T-helper 2 cell treated with Interferon-gamma antibody and Interleukin-4, amounts not matched to agents 5 μg/mL and 100 μg/mL, for 36 hours (primary cell): ENCODE measurements at places on chromosomes 11 and 22.

GRCh38 chr11:36774603-36775002 lies 176.6 kb upstream of the RAG2 start:
- no peak for DNase-seq

DNA sequence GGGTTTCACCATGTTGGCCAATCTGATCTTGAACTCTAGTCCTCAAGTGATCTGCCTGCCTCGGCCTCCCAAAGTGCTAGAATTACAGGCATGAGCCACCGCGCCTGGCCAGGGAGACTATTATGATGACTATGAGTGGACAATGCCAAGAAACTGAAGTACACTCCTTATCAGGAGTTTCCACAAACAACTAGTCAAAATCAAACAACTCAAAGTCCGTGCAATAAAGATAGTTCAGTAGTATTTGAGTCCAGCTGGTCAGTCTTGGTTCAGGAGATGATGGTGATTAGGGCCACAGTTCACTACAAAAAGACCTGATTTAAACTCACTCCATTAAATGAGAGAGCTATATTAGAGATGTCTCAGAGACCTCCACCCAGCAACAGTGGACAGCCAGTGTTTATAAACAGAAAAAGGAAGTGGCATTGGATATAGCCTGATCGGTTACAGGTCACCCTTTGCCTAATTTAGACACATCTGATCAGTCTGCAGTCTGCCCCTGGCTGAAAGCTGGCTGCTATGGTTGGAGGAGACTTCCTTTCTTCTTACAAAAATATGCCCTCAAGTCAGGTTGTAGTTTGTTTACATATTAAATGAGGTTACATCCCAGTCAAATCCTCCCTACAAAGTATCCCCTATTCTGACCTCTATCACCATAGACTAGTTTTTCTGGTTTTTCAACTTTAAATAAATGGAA lies 17.0 kb downstream of the CD3E start:
- DNase-seq = no peak

DNA sequence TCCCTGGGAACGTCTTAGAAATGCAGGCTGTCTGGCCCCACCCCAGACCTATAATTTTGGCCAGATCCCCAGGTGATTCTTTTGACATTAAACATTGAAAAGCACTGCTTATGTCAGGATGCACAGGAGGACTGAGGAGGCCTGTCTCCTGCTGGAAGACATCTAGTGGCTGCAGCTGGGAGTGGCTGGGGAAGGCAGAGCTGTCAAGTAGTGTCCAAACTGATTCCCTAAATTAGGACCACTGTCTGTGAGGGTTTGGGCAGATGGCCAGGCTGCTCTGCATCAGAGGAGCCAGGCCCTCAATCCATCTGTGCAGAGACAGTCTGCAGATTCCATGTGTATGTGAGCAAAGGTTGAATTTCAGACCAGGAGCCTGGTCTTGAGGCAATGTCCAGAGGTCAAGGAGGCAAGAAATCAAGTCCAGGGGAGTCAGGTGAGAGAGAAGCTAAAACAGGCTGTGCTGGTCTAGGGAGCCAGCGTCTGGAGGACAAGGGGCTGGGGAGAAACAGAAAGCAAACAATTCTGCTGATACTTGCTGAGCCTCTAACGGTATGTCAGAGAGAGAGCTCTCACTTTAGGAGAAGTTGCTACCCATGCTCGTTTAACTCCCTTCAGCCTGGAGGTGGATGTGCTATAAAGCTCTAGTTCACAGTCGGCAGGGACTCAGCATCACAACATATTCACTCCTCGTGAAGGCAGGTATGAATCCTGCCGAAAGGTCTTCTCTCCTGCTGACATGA lies 15.3 kb upstream of the SYTL2 start:
- no peak for DNase-seq

DNA sequence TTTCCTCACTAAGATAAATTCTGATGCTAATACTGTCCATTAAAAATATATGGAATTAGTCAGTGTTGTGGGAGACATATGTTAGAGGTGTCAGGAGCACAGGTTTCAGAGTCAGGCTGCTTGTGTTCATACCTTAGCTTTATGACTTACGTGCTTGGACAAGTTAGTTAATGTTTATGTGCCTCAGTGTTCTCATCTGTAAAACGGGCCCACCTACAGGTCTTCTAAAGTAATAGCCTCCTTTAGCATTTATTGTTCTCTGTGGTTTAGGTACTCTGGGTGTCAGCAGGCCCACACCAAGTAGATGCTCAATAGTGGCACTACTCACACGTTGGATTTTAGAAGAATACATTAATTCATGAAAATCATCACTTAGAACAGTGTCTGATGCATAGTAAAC lies 308.7 kb upstream of the ZC3H12C start:
- no peak for DNase-seq

DNA sequence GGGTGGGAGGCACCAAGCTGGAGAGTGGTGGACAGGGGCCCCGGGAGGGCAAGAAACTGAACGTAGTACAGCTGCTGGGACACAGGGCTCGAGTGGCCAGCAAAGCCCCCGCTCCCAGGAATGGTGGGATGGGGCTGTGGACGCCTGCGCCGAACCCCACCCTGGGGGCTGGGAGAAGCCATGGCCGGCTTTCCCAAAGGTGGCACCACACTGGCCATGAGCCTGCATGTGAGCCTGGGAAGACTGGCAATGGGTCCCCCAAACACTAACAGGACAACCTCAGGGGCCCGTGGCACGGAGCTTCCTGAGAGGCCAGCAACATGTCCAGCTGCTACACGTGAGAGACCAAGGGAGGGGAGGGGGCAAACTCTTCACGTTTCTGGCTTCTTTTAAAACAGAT lies 4.0 kb downstream of the ALG12 start:
- DNase-seq = no peak

DNA sequence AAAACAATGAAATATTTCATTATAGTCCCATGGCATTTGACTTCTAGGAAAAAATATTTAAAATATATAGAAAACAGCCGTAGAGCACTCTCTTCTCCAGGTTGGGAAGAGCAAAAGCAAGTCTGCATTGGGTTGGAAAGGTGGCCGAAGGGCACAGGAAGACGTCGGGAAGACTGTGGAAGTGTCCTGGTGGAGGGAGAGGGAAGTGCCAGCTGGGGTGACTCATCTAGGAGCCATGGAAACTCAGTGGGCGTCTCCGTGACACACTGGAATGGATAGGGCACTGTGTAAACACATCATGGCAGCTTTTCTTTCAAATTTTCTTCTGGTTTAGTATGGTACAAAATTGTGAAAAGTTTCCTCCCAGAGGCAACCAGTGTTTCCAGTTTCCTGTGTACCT lies 12.7 kb downstream of the GTPBP1 start:
- no peak for DNase-seq

DNA sequence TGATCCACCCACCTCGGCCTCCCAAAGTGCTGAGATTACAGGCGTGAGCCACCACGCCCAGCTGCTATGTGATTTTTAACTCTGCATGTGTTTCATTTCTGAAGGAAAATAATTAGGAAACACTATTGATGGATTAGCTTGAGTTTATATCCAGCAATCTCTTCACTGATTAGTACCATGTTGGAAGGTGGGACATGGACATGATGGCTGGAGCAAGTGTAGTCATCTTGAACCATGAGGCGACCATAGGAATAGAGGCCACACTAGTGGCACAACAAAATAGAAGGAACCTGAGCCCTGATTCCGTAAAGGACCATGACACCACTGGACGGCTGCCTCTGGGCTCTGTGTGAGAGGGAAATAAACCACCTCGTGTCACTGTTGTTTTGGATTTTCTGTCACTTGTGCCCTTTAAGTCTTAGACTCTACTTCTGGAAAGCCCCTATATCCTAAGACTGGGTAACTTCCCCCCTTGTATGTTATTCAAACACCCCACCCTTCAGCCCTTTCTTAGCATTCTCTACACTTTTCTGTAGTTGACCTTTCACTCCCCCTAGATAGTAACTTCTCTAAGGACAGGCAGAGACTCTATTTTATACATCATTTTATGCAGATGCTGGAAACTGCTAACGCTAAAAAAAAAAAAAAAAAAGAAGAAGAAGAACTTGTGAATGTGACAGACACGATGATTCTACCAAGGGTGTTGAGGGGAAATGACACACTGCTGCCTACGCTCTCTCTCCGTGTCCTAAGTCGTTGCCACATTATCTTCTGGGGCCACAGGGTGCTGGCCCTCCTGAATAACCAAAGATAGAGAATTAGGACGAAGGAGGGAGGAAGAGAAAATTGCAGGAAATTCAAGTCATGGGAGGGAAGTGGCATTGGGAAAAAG lies 2.7 kb upstream of the VPS37C start:
- DNase-seq = no peak
